ENCODE measurements at places on chromosomes 7 and 10.

DNA sequence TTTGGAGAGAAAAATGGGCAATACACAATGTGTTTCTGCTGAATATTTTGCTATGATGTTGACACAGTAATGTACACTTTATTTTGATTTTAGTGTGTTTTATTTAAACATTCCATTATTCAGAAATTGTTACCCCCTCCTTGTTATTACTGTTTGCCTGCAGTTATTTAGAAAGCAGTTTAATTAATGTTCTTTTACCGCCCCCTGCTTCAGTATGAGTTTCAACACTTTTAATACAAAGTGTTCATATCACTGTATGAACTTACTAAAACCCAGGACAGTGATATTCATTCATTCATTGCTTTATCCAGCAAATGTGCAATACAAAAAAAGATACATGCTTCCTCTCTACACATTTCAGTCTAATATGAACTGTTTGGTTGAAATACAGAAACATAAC lies 159.3 kb downstream of the AUTS2 start:
- DNase-seq = no peak

- no peak for DNase-seq
These were observed 40.5 kb upstream of the COMTD1 start for GRCh38 chr10:75276069-75276872.

DNA sequence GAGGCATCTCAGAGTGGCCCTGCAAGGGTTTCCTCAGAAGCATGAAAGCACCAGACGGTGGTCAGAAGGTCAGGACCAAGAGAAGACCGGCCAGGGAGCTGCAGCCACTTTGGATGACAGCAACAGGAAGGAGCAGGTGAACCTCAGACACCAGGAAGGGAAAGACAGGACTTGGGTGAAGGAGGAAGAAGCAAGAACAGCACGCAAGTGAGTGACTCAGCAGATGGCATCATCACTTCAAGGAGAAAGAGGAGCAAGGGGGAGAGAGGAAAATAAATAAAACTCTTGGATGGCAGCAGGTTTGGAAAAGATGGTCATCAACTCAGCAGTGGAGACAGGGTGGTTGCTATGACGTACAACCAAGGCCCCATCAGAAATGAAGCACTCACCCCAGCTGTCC lies 31.6 kb downstream of the NCAPG2 start:
- no peak for DNase-seq

GRCh38 chr10:4661511-4662255 lies 164.3 kb upstream of the AKR1E2 start:
- no peak for DNase-seq

DNA sequence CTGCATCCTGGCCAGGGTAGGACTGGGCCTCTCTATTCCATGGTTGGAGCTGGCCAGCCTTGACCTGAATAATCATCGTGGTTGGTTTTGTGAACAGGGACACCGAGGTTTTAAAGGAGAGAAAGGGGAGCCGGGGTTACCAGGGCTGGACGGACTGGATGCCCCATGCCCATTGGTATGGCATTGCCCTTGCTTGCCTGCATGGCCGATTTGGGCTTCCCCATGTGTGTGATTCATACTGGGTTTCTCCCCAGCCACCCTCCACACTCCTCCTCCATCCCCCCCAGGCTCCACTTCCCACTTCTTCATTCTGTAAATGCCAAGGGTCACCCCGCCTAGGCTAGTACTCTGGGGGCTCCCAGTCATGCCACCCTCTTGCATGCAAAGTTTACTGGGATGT lies 98.8 kb upstream of the MACROH2A2 start:
- no peak for DNase-seq

- no peak for DNase-seq
These were observed 98.7 kb downstream of the CTBP2 start for GRCh38 chr10:125061557-125062226.

GRCh38 chr10:88319960-88320517 lies 263.1 kb downstream of the RNLS start:
- DNase-seq = no peak

DNA sequence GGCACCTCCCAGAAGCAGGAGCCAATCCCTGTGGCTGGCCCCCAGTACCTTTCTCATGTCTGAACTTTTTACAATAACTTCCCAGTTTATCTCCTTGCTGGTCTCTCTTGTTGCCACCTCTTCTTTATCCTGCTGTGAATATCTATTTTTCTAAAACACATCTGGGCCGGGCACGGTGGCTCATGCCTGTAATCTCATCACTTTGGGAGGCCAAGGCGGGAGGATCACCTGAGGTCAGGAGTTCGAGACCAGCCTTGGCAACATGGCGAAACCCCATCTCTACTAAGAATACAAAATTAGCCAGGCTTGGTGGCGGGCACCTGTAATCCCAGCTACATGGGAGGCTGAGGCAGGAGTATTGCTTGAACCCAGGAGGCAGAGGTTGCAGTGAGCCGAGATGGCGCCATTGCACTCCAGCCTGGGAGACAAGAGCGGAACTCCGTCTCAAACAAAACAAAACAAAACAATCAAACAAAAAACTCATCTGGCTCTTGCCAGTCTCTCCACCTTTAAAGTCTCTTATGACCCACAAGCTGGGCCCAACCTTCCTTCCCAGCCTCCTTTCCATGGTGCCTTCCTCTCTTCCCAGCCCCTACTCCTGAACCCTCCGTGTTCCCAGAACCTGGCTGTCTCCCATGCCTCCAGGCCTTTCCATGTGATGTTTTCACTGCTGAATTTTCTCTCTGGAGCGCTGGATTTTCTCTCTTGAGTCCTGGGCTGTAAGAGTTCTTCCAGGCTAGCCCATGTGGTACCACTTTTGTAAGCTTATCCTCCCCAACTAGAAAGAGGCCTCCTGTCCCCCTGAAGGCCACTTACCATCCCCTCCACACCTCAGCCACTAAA lies 51.3 kb downstream of the HIP1 start:
- DNase-seq = no peak

DNA sequence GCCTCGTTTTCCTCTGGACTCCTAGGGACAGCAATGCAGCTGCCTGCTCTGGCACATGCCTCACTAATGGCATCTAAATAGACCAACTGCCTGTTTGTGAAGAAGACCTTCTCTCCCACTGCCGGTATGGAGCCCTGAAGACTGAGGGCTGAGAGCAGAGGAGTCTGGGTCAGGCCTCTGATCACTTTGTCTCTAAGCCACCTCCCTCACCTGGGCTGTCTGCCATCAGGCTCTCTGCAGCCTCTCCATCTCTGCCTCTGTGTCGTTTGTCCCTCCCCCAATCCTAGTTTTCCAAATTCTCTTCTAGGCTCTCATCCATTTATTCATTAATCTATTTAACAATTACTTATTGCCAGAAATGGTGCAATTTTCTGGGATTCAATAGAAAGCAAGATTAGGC lies 15.2 kb upstream of the SFTPA1 start:
- DNase-seq = no peak

GRCh38 chr7:149140831-149141230 lies 6.4 kb upstream of the ZNF398 start:
- DNase-seq = no peak

DNA sequence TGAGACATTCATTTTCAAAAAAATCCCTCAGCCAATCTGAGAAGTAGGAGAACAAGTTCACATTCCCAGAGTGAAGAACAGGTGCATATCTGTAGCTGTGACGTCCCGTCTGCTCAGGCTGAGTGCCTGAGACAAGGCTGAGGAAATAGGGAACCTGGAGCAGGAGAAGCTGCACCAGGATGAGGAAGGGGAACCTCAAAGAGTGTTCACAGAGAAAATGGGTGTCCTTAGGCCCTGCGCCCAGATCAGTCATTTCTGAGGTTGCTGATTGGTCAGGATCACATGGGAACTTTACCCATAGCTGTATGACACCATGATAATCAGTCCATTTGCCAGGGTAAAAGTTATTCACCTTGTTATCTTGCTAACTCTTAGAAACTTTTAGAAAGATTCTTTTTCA lies 34.2 kb upstream of the TARP start:
- no peak for DNase-seq

DNA sequence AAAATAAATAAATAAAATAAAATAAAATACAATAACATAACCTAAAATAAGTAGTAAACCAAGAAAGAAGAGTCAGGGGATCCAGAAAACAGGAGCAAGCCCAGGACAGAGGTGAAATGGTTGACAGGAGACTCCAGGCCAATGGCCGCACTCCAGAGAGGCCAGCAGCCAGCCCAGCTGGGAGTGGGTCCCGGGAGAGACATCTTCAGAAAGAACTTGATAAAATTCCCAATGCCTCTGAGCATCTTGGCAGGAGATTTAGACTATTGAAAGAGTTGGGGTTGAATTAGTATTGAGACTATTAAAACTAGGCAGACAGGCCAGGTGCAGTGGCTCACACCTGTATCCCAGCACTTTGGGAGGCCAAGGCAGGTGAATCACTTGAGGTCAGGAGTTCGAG lies 62.6 kb downstream of the CLIP2 start:
- DNase-seq = no peak

- no peak for DNase-seq
These were observed 4.6 kb upstream of the VGF start for GRCh38 chr7:101169838-101170551.

GRCh38 chr10:112593023-112593422 lies 146.0 kb downstream of the VTI1A start:
- DNase-seq = no peak

DNA sequence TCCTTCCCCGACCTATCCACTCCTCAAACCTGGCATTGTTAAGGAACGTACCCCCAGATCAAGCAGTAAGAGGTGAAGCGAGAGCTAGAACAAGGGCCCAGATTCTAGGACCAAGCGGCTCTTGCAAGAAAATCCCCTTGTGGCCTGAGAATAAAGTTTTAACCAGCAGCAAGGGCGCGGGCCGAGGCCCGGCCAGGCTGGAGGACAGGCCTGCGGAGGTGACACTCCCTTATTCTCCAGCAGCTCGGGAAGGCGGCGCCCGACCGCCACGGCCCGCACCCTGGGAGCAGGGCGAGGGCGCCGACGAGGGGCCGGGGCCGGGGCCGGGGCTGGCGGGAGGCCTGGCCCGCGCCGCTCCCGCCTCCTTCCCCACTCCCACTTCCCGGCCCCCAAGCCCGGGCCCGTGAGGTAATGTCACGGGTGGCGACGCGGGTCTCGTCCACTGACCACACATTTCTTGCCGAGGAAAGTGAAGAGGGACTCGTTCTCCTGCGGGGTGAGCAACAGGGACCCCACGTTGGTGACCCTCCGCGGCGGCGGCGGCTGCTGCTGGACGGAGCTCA lies 551 bp downstream of the WASL start:
- DNase-seq = no peak

DNA sequence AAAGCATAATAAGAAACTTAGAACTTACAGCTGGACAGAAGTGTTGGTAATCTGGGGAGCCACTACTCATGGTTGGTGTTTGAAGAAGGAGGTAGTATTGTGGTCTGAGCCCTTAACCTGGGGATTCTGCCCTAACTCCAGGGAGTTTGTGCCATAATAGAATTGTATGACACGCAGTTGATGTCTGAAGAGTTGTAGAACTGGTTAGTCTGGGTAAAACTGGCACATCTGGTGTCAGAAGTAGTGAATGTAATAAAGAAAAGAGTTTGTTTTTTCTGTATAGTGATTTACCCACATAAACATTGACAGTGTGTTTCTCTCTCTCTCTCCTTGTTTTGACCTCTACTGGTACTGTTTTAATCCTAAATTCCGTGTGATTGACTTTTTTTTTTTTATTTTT lies 448.1 kb upstream of the SEMA3D start:
- DNase-seq = no peak

GRCh38 chr7:47534322-47535034 lies 47.4 kb downstream of the TNS3 start:
- no peak for DNase-seq

DNA sequence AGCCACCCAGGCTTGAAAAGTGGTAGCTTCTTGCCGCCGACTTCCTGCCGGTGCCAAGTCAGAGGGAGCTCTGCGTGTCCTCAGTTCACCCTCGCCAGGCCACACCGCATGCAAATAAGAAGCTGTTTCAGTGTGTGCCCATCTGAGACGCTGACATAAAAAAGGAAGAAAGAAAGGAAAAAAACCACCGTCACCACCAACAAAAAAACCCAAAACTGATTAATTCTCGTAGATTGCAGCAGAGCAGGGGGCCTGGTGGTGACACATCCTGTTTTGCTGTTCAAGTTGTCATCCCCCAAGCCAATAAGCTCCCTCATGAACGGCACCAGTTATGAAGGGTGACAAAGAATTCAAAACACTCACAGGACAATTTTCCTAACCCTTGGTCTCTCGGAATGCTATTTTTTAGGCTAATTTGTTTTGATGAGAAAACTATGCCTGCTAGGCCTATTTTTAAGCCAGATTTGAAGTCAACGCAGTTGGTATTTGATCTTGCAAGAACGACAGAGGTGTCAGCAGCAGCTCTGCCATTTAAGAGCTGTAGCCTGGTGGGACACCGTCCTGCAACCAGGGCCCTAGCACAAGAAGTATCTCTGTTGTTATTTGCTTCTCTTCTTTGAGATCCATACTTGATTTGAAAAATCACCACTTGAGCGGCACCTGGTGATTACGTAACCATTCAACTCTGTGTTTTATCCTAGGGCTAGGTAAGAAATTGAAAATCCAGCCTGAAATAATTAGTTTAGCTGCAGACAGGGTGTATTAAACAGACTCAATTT lies 145.6 kb downstream of the PFKFB3 start:
- no peak for DNase-seq

GRCh38 chr7:132817949-132818348 lies 241.7 kb upstream of the PLXNA4 start:
- DNase-seq = no peak

DNA sequence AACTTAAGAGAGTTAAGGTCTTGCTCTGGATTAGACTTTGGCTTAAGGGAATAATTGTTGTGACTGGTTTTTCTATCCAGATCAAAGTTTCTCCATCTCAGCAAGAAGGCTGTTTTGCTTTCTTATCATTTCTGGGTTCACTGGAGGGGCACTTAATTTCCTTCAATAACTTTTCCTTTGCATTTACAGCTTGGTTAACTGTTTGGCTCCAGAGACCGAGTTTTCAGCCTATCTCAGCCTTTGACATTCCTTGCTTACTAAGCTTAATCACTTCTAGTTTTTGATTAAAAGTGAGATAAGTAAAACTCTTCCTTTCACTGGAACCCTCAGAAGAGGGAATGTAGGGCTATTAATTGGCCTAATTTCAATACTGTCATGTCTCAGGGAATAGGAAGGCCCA lies 76.4 kb downstream of the LARP4B start:
- DNase-seq = no peak

GRCh38 chr7:150973571-150974451 lies 4.3 kb downstream of the KCNH2 start:
- DNase-seq = no peak

DNA sequence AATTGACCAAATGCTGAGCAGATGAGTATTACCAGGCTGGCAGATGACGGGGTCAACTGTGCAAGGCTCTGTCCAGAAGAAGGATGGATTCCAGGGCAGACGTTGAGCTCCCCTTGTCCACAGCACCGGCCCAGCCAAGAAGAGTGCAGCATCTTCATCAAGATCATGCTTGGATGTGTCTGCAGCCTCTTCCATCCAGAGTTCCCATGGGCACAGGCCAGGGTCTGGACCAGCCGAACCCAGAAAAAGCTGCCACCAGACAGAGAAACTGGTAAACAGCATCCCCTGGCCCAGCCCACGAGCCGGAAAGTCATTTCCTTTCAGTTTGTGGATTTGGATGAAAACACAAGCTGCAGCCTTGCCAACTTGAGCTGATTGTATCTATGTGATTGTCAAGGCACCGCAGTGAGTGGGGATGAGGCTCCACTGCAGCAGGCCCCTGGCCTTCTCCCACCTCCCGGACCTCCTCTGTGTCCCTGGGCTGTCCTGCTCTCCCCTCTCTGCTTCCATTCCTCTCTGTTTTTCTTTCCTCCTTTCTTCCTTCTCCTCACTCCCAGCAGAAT lies 321.8 kb downstream of the TCERG1L start:
- DNase-seq = no peak

All from HS-5 (cell line).